ENCODE measurements at places on chromosomes 7 and 10. TPM values are rescaled to one million over a fixed set of nuclear protein-coding genes. Genes with fewer than 3 reads are reported as not detected.

The LIPM gene
- total RNA-seq = not detected

The ANKRD1 gene
- not detected for total RNA-seq

The ZP3 gene
- 6.6 TPM for total RNA-seq

The FXYD4 gene
- total RNA-seq = not detected
